GM23338 (cell line): ENCODE measurements at places on chromosomes 1 and 21. TPM values are rescaled to one million over a fixed set of nuclear protein-coding genes. Genes with fewer than 3 reads are reported as not detected.

ACKR1 gene
- not detected in 2 replicates for total RNA-seq

BRINP2 gene
- 0.16 and 0.52 TPM in 2 replicates for total RNA-seq

CYP4A22 gene
- total RNA-seq, result not detected in 2 replicates

RC3H1 gene
- 21.6 and 24.5 TPM in 2 replicates for total RNA-seq

LCE3D gene
- not detected in 2 replicates for total RNA-seq

C1orf185 gene
- not detected in 2 replicates for total RNA-seq

LEFTY2 gene
- 12.4 and 16.9 TPM in 2 replicates for total RNA-seq

GRCh38 chr1:218459878-218460711, 115.0 kb downstream of the TGFB2 start:
- H3K4me1 ChIP-seq, result peaks cover 2% of the 10 kb centered on the region
- DNase-seq, result peak; percentile 87
- no peaks in the 10 kb centered on the region for H3K36me3 ChIP-seq

- no peaks in the 10 kb centered on the region for H3K27me3 ChIP-seq
- DNase-seq, result no peak
- no peak overlapping the region for H3K4me3 ChIP-seq
- H3K4me1 ChIP-seq, result no peaks in the 10 kb centered on the region
- H3K27ac ChIP-seq, result no peak overlapping the region
These were observed 60.1 kb upstream of the TARBP1 start for GRCh38 chr1:234538930-234539649.

GRCh38 chr1:2601721-2602303, 15.2 kb downstream of the PRXL2B start:
- DNase-seq, result no peak
- H3K36me3 ChIP-seq, result no peaks in the 10 kb centered on the region
- H3K4me1 ChIP-seq, result no peaks in the 10 kb centered on the region
- no peak overlapping the region for H3K27ac ChIP-seq

GRCh38 chr1:161342177-161342576, 25.5 kb downstream of the CFAP126 start:
- peaks cover 14% of the 10 kb centered on the region for H3K36me3 ChIP-seq
- H3K4me3 ChIP-seq, result no peak overlapping the region
- no peak overlapping the region for H3K27ac ChIP-seq
- H3K4me1 ChIP-seq, result no peaks in the 10 kb centered on the region
- no peak for DNase-seq

DNA sequence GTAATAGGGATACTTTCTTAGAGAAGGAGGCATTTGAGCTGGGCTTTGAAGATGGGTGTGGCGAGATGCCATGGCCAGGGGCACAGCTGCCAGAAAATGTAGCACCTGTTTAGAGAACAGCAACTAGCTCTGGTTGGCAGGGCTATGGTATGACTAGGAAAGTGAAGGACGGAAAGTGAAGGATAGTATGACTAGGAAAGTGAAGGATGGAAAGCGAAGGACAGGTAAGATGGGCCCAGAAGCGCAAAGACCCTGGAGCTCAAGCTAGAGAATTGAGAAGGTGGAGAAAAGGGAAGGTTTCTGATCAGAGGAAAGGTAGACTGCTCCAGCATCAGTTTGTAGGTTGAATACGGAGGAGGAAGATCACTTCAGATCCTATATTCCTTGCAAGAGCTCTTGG, 205.4 kb downstream of the SLC35F3 start:
- no peak overlapping the region for H3K27ac ChIP-seq
- H3K36me3 ChIP-seq, result no peaks in the 10 kb centered on the region
- no peak overlapping the region for H3K4me3 ChIP-seq
- no peaks in the 10 kb centered on the region for H3K4me1 ChIP-seq
- H3K27me3 ChIP-seq, result no peaks in the 10 kb centered on the region

- no peaks in the 10 kb centered on the region; the same call in 1 of the 2 replicates for H3K4me1 ChIP-seq
- H3K27ac ChIP-seq, result no peak overlapping the region
- H3K27me3 ChIP-seq, result no peaks in the 10 kb centered on the region
- H3K4me3 ChIP-seq, result no peak overlapping the region
- peak; percentile 87 for DNase-seq
These were observed 133.7 kb downstream of the CAPN8 start for GRCh38 chr1:223531742-223532341.

GRCh38 chr21:43467785-43468184, 40.9 kb upstream of the SIK1 start:
- no peaks in the 10 kb centered on the region for H3K27me3 ChIP-seq
- H3K4me1 ChIP-seq, result no peaks in the 10 kb centered on the region
- H3K27ac ChIP-seq, result no peak overlapping the region
- DNase-seq, result no peak
- H3K4me3 ChIP-seq, result no peak overlapping the region
- no peaks in the 10 kb centered on the region for H3K36me3 ChIP-seq

DNA sequence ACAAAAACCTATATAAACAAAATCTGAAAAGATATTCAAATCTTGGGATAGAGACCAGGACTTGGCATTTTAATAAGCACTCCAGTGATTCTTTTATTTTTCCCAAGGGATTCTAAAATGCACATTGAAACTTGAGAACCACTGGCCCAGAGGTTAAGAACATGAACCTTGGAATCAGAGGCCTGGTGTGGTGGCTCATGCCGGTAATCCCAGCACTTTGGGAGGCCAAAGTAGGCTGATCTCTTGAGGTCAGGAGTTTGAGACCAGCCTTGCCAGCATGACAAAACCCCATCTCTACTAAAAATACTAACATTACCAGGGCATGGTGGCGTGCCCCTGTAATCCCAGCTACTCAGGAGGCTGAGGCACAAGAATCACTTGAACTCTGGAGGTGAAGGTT, 12.9 kb upstream of the CEP85 start:
- peaks cover 13% of the 10 kb centered on the region; the same call in 1 of the 2 replicates for H3K4me1 ChIP-seq
- no peak overlapping the region for H3K4me3 ChIP-seq
- no peak overlapping the region for H3K27ac ChIP-seq
- H3K27me3 ChIP-seq, result peaks cover 47% of the 10 kb centered on the region
- H3K36me3 ChIP-seq, result no peaks in the 10 kb centered on the region

- H3K4me1 ChIP-seq, result no peaks in the 10 kb centered on the region
- DNase-seq, result no peak
- 0 out of 2 replicates have a peak, but pooled peaks cover 8% of the 10 kb centered on the region for H3K36me3 ChIP-seq
- H3K27ac ChIP-seq, result peak overlapping the region; percentile 19; the same call in 1 of the 2 replicates
- H3K4me3 ChIP-seq, result no peak overlapping the region
These were observed 20.2 kb downstream of the MRPL37 start for GRCh38 chr1:54220004-54220811.
